ENCODE measurements at places on chromosomes 12 and 14.

- DNase-seq = no peak
These were observed 24.2 kb downstream of the GLT8D2 start for GRCh38 chr12:104025771-104026170.

- DNase-seq = no peak
These were observed 5.5 kb downstream of the ADCY6 start for GRCh38 chr12:48783432-48783831.

- DNase-seq = no peak
These were observed 17.1 kb downstream of the GSC start for GRCh38 chr14:94752591-94753436.

- no peak for DNase-seq
These were observed 1.2 kb downstream of the NOS1 start for GRCh38 chr12:117360222-117360550.

GRCh38 chr12:121762269-121762668 is 31.2 kb downstream of the RHOF start:
- no peak for DNase-seq

GRCh38 chr12:12319451-12320183 is 30.4 kb downstream of the MANSC1 start:
- no peak for DNase-seq

GRCh38 chr12:44247588-44247987 is 411.7 kb downstream of the TMEM117 start:
- DNase-seq = no peak
